ENCODE measurements at places on chromosomes 5 and 9.

GRCh38 chr5:147381555-147381954, 128.3 kb downstream of the DPYSL3 start:
- no peak for DNase-seq

- no peak for DNase-seq
Measured at GRCh38 chr9:113796646-113797426, 79.3 kb upstream of the ZNF618 start.

- no peak for DNase-seq
Measured at GRCh38 chr9:85278769-85279168, 463.0 kb downstream of the AGTPBP1 start.

- DNase-seq = no peak
Measured at GRCh38 chr5:75363111-75363510, 26.1 kb downstream of the HMGCR start.

GRCh38 chr9:124015661-124016131, 4.1 kb downstream of the LHX2 start:
- no peak for DNase-seq

DNA sequence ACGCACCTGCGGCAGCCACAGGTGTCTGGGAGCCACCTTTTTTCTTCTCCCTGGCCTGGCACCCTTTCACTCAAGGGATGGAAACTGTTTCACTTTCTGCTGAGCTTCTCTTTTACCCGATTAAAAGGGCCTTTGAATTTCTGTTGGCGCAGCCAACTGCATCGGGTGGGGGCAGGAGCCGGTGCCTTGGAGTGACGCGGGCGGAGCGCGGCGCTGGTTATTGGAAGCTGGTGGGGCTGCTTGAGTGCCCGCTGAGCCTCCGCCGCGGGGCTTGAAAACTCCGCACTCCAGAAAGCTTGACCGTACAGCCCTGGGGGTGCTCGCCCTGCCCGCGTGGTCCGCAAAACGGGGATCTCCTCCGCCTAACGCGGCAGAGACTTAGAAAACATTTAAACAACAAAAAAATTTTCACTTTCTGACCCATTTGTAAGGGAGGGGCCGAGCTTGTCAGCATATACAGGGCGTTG, 52.0 kb upstream of the TJP2 start:
- DNase-seq = peak; percentile 51

GRCh38 chr9:88586452-88586851, 51.5 kb downstream of the NXNL2 start:
- DNase-seq = no peak

- DNase-seq = no peak
Measured at GRCh38 chr5:142324136-142324870, 518 bp downstream of the SPRY4 start.

DNA sequence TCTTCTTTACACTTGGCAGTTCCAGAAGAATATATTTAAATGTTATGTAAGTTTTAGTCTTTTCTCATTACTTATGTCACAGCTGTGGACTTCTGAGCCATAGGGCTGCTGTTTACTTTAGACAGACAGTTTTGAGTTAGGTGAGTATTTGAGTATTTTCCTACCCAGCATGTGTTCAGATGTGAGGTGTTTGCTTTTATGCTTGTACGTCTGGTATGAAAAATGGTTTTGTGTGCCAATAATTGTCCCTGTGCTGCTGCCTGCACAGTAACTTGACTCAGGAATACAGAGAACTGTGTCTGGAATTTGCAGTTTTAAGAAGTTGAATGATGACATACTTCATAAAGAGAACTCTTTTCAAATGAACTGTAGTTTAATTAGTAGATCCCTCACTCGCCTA, 20.8 kb downstream of the MEGF10 start:
- no peak for DNase-seq

DNA sequence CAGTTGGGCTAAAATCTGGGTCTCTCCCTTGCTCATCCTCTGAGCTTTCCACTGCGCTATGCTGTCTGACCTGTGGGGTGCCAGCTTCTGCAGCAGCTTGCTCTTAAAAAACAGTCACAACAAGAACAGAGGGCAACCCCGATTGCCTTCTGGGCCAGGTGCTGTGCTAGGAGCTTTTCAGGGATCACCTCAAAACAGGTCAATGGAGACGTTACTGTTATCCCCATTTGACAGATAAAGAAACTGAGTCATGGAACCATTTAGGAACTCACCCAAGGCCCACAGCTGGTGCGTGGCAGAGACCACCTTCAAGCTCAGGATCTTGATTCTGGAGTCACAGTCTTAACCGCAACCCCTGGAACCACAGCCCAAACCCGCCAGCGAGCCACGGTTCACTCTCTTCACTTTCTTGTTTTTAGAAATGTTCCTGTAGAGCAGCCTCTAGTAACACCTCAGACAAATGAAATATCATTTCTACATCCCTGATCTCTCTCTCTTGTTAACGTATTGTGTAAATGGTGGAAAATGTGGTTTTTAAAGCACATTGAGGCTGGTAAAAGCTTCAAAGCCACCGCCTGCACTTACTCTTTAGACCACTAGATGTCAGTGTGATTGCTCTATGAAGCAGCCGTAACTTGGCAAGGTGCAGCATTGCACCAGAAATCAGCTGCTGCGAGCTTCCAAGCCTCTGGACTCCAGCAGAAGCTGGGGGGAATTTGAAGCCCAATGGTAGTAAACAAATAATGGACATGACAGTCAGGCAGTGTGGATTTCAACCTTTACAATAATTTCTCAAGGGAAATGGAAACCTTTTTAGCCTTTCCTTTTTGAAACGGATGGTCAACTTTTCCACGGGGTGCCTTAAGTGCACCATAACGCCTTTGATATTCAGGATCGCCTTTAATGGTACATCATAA, 1.7 kb downstream of the FYB1 start:
- peak; percentile 9 for DNase-seq

DNA sequence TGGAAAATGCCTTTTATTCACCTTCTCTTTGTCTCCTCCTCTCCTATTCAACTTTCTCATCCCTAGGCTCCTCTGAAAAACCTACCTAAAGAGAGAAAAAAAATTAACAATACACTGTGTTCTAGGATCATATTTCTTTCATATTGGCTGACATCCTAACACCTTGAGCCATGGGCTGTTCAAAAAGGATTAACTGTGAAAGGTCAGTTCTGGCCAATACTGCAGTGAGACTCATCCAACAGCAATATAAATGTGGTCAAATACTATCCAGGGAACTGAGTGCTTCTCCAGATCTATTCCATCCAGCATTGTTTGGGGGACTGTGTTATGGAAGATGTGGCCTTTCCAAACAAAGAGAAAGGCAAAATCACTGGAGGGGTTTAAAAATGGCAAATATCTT, 131.1 kb upstream of the MOCS2 start:
- DNase-seq = no peak

GRCh38 chr5:68730220-68730978, 363.4 kb upstream of the SLC30A5 start:
- peak; percentile 78 for DNase-seq

GRCh38 chr5:59800347-59800893, 93.1 kb downstream of the PDE4D start:
- no peak for DNase-seq

DNA sequence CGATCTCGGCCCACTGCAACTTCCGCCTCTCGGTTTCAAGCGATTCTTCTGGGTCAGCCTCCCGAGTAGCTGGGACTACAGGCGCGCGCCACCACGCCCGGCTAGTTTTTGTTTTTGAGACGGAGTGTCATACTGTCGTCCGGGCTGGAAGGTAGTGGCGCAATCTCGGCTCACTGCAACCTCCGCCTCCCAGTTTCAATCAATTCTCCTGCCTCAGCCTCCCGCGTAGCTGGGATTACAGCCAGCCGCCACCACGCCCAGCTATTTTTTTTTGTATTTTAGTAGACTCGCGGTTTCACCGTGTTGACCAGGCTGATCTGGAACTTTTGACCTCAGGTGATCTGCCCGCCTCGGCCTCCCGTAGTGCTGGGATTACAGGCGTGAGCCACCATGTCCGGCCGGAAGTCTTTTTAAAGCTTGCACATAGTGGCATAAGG, 1.2 kb downstream of the SMC5 start:
- no peak for DNase-seq

- no peak for DNase-seq
Measured at GRCh38 chr9:135374591-135374990, 105.0 kb upstream of the PPP1R26 start.

GRCh38 chr5:153753645-153754432, 263.4 kb downstream of the GRIA1 start:
- no peak for DNase-seq

- DNase-seq = no peak
Measured at GRCh38 chr5:57199866-57200265, 26.0 kb downstream of the GPBP1 start.

DNA sequence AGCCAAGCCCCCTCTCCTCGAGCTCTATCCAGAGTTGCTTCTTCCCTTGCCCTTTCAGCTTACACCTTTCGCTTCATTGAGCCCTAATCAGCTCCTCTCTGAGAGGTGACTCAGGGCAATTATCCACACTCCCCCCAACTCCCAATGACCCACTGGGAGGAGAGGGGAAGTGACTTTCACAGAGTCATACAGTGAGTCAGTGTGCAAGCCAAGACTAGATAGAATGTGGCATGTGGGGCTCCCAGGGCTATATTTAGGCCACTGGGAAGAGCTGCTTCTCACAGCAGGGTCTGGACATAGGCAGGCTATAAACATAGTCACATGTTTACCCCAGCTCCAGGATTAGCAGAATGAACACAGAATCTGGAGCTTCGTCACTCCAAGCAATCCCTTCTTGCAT, 57.4 kb downstream of the NRG2 start:
- no peak for DNase-seq

DNA sequence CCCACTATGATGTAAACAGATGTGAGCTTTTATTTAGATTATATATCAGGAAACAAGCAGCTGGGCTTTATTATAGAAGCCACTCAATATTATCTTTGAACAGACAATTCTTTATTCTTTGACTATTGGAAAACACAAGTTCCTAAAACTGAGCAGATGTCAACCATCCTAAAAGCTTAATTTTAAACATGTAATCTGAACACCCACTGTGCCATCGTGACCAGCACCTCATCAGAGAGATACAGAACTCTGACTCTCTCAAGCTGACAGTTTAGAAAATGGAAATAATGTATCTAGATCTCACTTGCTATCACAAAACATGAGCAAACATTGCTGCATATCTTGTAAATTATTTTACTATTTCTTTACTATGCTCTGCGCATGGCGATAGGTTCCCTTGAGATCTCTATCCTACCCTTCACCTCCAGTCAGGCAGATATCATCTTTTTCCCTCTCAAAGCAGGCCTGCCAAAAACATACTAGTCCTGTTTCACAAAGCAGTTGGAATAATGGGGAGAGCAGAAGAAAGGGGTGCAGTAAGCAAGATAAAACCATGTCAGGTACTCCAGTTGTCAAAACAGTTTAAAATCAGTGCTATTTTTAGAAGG, 151.0 kb downstream of the KIAA0825 start:
- DNase-seq = no peak

GRCh38 chr5:132064738-132065331, 4.4 kb downstream of the IL3 start:
- peak; percentile 23 for DNase-seq

GRCh38 chr9:99834474-99834873, 12.8 kb downstream of the NR4A3 start:
- no peak for DNase-seq

DNA sequence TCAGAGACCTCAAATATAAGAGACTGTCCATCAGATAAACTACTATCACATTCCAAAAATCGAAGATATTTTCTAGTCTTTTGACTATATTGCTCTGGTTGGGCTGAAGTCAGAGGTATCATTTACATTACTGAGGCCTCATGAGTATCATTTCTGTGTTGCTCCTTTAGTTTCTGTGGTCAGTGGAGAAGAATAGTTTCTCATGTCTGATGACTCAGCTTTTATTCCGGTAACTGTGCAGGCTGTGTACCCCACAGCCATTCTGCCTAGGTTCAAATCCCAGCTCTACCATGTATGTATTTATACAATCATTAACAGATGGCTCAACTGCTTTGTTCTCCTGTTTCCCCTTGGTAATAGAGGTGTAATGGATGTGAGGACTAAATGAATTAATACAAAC, 179.3 kb downstream of the ALDH1A1 start:
- no peak for DNase-seq

- no peak for DNase-seq
Measured at GRCh38 chr5:65292196-65292595, 189.5 kb downstream of the ADAMTS6 start.

GRCh38 chr9:4762886-4763541, 22.0 kb upstream of the AK3 start:
- no peak for DNase-seq

DNA sequence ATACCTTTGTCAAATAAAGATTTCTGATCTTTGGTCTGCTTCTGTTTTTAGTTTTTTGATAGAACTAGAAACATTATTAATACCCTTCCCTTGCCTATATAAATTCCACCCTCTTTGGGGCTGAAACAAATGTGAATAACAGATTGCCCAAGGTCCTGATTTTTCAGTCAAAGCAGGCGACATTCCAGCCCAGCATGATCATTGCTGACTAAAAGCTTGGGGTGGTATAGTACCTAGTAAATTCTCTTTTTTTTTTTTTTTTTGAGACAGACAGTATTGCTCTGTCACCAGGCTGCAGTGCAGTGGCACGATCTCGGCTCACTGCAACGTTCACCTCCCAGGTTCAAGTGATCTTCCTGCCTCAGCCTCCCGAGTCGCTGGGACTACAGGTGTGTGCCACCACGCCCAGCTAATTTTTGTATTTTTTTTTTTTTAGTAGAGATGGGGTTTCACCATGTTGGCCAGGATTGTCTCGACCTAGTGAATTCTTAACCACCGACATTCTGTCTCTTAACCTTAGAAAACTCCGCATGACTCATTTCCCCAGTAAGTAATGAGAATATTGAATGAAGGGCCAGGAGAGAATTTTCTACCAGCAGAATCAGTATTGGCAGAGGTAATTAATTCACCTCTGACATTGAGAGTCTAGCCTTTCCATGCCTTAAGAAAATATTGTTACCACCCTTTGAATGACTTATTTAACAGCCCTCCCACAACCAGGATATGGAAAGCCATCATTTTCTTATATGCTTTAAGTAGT, 226.4 kb downstream of the GNA14 start:
- no peak for DNase-seq

- DNase-seq = no peak
Measured at GRCh38 chr9:93087971-93088655, 7.9 kb upstream of the CARD19 start.

DNA sequence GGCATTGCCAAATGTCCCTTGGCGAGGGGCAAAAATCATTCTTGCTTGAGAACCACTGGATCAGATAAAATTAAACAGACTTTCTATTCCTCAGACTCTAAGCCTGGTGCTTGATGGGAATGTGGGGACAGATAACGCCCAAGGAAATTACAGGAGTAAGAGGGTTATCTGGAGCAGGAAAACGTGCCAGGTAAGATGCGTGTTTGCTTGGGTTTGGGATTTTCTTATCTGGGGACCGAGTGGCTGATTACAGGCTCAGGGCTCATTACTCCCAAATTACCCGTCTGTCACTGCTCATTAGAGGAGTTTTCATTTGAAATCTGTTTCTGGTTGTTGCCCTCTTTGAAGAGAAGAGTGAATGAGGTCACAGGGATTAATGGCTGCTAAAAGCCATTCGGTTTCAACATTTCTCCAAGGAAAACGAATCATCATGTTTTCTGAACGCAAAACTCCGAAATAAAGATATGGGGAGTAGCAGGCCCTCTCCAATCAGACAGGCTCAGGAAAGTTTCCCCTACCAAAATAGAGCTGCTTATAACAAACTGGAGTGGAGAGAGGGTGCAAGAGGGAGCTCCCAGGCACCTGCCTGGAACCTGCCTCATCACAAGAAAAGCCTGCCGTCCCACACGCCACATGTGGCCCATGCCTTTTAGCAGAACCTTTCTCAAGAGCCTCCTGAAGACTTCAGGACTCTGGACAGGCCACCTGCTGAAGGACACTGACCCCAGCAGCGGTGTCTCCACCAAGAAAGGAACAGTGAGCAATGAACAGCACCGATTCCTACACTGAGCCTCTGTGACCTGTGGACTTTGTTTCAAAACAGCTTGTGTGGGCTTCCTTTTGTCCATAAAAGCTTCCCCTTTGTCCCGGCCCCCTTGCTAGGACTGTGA, 136.4 kb downstream of the ICE1 start:
- DNase-seq = no peak
